ENCODE measurements at places on chromosomes 13 and 19. TPM values are rescaled to one million over a fixed set of nuclear protein-coding genes. Genes with fewer than 3 reads are reported as not detected.

Gene PLVAP
- total RNA-seq: 293 TPM

Gene INSR
- total RNA-seq: 75.5 TPM

Gene KLK12
- not detected for total RNA-seq

Gene CGB5
- total RNA-seq: not detected

Gene PRR20E
- not detected for total RNA-seq

Gene PROSER3
- total RNA-seq: 16.6 TPM

Gene F10
- 6.6 TPM for total RNA-seq

Data from mesenteric fat pad (tissue), 1 donor.